T1000 (cell line): ENCODE measurements at places on chromosomes 6 and 20.
A peak's percentile ranks its signal among the peaks of the same experiment; 100 is the strongest.

DNA sequence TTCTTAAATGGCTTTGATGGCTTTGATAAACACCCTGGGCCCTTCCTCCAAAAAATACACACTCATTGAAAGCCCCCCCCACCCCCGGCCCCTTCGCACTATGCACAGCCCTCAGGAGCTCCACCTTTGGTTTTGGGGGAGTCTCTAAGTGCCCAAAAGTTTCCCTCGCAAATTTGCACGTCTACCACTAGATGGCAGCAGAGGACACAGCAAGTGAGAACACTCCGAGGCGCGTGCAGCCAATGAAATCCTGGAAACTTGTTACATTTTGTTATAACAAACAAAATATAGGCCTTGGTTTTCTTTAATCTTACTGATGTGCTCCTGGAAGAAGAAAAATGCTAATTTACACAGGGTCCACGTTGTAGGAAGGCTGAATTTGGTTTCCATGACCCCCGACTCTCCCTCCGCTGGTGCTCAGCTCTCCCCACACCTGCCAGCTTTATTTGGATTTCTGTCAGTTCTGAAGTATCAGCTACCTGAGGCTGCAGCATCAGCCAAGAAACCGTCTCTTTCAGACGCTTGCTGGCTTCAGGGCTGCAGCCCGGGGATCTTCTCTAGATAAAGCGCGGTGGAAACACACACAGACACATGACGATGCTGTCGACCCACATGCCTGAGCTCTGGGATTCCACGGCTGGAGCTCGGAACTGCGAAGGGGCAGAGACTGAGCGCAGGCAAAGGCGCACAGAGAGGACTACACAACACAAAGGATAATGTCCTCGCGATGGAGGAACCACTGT is 148.3 kb upstream of the RPS6KA2 start:
- no peak for DNase-seq

- DNase-seq = no peak
Observed at GRCh38 chr20:2156666-2157624, 55.3 kb downstream of the STK35 start.

DNA sequence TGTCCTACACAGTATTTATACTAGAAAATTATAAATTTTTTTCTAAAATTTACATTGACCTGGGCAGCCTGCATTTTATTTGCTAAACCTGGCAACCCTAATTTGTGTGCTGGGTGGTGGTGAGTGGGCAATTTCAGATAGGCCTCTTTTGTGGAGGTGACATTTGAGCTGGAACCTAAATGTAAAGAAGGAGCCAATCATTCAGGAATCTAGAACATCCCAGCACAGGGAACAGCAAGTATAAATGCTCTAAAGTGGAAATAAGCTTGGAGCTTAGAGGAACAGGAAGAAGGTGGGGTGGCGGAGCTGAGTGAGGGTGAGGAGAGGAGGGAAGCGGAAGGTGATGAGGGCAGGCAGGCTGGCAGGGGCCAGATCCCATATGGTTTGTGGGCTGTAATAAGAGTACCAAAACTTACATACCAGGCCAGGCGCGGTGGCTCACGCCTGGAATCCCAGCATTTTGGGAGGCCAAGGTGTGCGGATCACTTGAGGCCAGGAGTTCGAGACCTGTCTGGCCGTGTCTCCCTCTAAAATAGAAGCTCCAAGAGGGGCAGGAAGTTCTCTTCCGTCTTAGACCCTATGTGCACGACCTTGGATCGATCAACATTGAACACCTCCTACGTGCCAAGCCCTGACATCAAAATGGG is 549 bp upstream of the CSE1L start:
- DNase-seq = no peak

- no peak for DNase-seq
Observed at GRCh38 chr20:4370851-4371250, 350.9 kb upstream of the PRND start.

- DNase-seq = no peak
Observed at GRCh38 chr6:151869787-151870186, 62.3 kb downstream of the ESR1 start.

DNA sequence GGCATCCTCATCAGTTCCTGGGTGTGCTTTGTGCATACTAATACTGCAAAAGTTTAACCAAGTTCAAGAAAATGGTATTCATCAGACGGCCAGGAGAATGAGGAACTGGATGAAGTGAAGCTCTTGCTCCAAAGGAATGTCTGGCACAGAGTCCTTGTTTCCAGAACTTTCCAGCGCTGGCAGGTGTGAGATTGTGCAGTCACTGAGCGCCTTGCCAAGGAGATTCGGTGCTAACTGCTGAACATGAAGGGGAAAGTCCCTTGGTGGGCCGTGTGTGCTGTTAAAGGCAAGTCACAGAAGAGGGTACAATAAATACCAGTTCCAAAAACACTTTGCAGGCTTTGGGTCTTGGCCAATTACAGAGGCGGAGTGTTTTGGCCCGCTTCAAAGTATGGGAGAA is 262.3 kb upstream of the SOX4 start:
- no peak for DNase-seq

DNA sequence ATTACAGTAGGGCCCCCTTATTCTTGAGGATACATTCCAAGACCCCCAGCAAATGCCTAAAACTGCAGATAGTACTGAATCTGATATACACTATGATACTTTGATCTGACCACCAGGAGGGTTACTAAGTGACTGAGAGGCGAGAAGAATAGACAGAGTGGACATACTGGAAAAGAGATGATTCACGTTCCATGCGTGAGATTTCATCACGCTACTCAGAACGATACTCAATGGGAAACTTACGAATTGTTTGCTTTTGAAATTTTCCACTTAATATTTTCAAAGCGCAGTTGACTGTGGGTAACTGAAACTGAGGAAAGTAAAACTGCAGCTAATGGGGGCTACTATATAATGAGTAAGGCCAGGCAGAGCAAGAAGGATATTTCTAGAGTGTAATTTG is 60.8 kb downstream of the STX11 start:
- DNase-seq = no peak

- no peak for DNase-seq
Observed at GRCh38 chr20:62063315-62063980, 2.2 kb downstream of the TAF4 start.

DNA sequence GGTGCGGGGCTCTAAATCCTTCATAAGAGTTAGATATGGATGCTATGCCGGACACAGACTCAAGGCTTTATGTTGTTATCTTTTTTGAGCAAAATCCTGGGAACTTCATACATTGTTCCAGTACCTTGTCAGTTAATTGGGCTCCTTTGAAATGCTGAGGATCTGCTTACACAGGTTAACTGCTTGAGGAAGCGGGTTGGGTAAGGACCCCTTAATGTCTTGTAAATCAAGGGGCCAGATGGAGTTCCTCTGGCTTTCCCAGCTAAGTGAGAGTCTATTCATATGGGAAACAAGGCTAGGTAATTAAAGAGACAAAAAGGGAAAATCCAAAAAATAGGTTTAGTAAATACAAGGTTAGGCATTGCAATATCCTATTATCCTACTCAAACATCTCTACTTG is 141.5 kb downstream of the OR2B2 start:
- DNase-seq = no peak

GRCh38 chr6:167589615-167589940 is 237.1 kb upstream of the AFDN start:
- no peak for DNase-seq

DNA sequence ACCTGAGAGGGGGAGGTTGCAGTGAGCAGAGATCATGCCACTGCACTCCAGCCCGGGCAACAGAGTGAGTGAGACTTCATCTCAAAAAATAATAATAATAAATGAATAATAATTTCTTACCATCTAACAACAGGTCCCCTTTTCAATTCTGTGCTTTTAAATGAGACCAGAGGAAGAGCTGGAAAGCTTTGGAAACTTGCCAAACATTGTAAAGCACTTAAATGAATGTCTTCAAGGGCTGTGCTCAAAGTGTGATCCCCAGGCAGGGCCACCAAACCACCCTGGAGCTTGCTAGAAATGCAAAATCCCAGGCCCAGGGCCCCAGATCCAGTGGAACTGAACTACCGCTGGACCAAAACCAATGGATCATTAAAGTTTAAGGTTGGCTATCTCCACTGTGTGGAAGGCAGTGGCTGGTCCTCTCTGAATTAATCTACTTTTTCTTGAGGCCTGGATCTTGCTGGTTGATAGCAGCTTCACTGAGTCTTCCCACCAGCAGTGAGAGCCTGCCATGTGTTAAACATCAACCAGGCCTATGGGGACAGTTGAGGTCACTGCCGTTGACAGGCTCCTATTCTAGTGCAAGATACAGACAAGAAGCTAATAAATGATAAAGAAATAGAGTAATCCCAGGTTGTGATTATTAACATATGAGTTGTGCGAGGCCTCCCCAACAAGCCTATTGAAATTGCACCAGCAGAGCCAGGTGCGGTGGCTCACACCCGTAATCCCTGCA is 23.7 kb upstream of the TFAP2C start:
- DNase-seq = no peak

- no peak for DNase-seq
Observed at GRCh38 chr20:5354901-5355300, 38.1 kb upstream of the PROKR2 start.

- DNase-seq = no peak
Observed at GRCh38 chr6:104816125-104816524, 43.6 kb downstream of the HACE1 start.

DNA sequence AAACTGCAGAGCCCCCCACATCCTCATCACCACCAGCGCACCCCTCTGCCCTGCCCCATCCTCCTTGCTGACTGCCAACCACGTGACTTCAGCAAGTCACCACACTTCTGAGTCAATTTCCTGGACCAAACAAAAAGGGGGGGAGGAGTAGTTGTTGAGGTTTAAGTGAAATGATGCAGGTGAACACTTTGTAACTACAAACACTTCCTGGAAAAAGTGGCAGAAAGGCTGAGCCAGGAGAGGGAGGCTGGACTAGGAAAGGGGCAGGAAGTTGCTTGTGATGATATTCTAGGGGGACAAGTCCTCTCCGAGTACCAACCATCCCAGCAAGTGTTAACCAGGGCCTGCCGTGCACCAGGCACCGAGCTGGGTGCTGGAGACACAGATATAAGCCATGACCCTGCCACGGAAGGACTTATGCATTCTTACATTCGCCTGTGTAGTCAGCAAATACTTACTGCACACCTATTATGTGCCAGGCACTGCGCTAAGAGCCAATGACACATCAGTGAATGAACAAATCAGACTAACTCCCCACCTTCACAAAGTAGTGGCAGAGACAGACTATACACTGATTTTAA is 67.3 kb downstream of the PREX1 start:
- no peak for DNase-seq

GRCh38 chr20:19769507-19769906 is 11.4 kb downstream of the RIN2 start:
- DNase-seq = no peak

DNA sequence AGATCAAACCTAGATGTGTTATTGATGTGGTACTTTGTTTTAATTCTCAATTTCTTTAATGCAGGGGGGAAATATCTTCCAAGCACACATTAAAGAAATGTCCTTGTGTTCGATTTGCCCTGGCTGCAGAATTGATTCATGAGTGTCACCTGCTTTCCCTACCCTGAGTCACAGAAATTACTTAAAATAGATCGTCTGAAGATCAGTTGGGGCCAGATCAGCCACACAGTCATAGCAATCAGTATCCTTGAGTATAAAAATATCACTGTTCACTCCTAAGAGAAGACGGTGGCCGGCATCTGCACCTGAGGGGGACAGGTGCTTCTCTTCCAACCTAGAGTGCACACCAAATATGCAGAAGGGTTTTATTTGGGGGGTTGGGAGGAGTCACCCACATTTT is 115.2 kb upstream of the RIN2 start:
- no peak for DNase-seq

DNA sequence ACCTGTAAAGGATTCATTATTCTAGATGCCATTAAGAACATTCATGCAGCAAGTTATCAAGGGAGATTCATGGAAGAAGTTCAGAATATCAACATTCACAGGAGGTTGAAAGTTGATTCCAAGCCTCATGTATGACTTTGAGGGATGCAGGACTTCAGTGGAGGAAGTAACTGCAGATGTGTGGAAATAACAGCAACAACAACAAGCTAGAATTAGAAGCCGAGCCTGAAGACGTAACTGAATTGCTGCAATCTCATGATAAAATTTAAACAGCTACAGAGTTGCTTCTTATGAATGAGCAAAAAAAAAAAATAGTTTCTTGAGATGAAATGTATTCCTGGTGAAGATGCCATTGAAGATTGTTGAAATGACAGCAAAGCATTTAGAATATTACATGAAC is 73.3 kb upstream of the NXT1 start:
- no peak for DNase-seq

DNA sequence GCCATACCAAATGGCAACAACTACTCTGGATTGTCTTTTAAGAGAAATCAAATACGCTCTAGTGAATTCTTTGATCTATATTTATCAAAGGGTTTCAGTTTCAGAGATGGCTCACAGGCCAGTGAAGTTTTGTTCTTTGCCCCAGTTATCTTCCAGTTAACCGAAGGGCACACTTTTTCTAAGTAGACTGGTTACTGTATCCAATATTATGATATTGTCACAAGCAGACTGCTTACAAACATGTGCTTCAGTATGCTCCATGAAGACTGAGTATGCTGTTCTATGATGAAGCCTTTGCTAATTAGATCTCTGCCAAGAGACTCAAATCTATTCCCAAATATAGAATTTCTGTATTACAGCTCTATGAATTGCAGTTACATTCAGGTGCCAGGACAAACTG is 181.1 kb downstream of the REV3L start:
- no peak for DNase-seq

GRCh38 chr6:1767481-1768246 is 157.9 kb downstream of the FOXC1 start:
- no peak for DNase-seq

DNA sequence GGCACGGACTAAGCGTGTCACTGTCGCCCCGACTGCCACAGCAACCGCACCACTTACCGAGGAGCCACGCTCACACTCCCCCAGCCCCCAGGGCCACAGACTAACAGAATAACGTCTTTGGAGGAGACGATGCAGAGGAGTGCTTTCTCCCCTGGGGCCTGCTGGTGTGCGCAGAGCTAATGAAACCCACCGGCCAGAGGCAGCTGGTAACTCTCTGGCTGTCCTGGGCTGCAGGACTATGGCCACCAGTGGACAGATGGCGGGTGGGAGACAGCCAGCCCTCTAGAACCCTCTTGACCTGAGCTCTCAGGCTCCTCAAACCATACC is 228.0 kb downstream of the DLL1 start:
- no peak for DNase-seq

DNA sequence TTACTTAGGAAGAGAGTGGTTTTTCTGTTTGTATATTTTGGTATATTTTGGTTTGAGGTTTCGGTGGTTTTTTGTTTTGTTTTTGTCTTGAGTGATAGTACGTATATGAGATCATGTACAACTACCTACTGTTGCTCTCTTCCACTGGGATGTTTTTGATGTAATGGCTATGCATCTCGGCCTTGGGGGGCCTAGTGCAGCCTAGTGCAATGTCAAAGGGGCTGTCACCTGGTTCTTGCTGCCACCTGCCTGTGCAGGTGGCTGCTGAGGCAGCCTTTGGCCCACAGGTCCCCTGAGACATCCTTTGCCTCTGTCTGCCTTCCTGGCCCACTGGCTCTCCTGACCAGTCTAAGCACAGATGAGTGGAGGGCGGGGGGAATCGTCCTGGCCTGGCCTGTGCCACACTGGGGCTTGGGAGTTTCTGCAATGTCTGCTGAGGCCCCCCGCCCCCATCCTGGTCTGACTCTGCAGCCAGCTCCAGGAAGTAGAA is 546.6 kb downstream of the CD83 start:
- DNase-seq = peak; percentile 4

GRCh38 chr20:30485331-30486102 is 771.9 kb upstream of the DEFB115 start:
- no peak for DNase-seq

- DNase-seq = no peak
Observed at GRCh38 chr6:108667993-108668392, 107.3 kb downstream of the FOXO3 start.

GRCh38 chr6:168231393-168231957 is 88.1 kb downstream of the DACT2 start:
- no peak for DNase-seq

- no peak for DNase-seq
Observed at GRCh38 chr6:16766043-16766536, 4.8 kb upstream of the ATXN1 start.
